Central memory CD8-positive, alpha-beta T cell (primary cell): ENCODE measurements at places on chromosomes 11 and 22.

GRCh38 chr11:40292721-40293508 is 1166.5 kb downstream of the LRRC4C start:
- no peak for DNase-seq

DNA sequence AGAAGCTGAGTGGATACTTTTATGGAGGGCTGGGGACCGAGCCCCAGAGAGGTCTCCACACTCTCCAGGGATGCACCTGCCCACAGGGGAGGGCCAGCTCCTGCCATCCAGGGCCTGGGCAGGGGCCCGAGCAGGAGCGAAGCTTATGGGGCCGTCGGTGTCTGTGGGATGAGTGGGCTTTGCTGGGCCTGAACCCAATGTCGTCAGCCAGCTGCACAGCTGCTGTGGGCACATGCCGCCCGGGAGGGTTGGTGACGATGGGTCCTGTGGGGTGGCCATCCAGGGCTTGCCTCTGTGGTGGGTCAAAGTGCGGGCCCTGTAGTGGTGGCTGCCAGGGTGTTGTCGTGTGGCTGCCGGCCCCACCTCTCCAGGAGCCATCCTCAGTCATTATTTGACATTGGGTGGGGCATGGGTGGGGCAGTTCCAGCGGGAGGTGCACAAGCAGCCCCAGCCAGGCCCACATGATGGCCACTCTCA is 447.1 kb downstream of the TBC1D22A start:
- no peak for DNase-seq

DNA sequence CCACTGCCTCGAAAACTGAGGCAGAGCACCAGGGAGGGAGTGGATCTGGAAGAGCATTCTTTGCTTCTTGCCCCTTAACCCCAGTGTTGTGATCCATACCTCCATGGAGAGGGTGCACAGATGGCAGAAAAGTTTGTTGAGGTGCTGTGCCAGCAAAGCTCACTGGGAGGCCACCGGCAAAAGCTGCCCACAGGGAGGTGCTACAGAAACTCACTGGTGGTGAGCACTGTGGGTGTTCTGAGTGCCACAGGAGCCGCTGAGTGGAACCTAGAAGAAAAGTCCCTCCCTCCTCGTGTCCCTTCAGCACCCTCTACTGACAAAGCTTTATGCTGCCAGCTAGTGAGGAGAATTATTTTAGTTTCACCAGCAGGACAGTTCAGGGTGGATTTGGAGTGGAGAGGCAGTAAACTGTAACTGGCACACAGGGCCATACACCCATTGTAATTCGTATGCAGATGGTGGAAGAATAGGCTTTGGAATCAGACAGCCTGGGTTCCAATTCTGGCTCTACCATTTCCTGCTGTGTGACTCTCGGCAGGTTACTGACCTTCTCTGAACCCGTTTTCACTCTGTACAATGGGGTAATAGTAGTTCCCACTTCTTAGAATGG is 84.6 kb downstream of the SWAP70 start:
- DNase-seq: peak; percentile 37

DNA sequence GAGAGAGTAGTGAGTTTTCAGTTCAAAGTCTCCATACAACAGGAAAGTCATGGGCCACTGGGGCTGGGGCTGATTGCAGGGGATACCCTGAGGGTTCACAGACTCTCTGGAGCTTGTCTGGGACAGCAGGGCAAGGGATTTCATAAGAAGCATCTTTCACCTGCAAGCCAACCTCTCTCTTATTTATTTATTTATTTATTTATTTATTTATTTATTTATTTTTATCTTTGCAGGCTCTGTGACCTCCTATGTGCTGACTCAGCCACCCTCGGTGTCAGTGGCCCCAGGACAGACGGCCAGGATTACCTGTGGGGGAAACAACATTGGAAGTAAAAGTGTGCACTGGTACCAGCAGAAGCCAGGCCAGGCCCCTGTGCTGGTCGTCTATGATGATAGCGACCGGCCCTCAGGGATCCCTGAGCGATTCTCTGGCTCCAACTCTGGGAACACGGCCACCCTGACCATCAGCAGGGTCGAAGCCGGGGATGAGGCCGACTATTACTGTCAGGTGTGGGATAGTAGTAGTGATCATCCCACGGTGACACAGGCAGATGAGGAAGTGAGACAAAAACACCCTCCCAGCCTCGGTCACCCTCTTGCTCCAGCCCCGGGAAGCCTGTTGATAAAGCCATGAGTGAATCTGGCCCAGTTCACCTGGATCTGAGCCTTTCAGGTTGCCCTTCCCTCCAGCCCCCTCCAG is 68.4 kb downstream of the GGTLC2 start:
- DNase-seq: no peak

GRCh38 chr11:123815122-123815521 is 9.0 kb upstream of the OR6M1 start:
- DNase-seq: no peak

DNA sequence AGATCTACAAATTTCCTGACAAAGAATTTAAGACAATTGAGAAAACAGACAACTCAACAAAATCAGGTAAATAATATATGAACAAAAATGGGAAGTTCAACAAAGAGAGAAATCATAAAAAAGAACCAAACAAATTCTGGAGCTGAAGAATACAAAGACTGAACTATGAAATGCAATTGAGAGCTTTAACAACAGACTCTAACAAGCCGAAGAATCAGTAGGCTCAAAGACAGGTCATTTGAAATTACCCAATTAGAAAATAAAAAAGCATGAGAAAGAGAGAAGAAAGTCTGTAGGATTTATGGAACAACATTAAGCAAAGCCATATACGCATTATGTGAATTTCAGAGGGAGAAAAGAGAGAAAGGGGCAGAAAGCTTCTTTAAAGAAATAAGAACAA is 72.8 kb downstream of the TBC1D22A start:
- DNase-seq: no peak

GRCh38 chr22:47066616-47066905 is 304.1 kb downstream of the TBC1D22A start:
- no peak for DNase-seq

- no peak for DNase-seq
Measured at GRCh38 chr22:21951931-21952465, 650 bp downstream of the PPM1F start.

DNA sequence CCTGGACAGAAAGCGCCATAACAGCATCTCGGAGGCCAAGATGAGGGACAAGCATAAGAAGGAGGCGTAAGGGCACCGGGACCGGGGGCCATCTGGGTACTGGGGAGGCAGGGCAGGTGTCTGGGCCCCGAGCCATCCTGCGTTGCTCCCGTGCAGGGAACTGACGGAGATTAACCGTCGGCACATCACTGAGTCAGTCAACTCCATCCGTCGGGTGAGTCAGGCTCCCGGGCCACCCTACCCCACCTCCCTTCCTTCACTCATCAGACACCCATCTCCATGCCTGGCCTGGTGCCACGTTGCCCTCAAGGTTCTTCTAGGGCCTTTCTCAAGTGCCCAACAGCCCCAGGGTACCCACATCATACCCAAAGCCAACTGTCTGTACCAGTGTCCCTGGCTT is 15.0 kb downstream of the PLCB3 start:
- DNase-seq: no peak

DNA sequence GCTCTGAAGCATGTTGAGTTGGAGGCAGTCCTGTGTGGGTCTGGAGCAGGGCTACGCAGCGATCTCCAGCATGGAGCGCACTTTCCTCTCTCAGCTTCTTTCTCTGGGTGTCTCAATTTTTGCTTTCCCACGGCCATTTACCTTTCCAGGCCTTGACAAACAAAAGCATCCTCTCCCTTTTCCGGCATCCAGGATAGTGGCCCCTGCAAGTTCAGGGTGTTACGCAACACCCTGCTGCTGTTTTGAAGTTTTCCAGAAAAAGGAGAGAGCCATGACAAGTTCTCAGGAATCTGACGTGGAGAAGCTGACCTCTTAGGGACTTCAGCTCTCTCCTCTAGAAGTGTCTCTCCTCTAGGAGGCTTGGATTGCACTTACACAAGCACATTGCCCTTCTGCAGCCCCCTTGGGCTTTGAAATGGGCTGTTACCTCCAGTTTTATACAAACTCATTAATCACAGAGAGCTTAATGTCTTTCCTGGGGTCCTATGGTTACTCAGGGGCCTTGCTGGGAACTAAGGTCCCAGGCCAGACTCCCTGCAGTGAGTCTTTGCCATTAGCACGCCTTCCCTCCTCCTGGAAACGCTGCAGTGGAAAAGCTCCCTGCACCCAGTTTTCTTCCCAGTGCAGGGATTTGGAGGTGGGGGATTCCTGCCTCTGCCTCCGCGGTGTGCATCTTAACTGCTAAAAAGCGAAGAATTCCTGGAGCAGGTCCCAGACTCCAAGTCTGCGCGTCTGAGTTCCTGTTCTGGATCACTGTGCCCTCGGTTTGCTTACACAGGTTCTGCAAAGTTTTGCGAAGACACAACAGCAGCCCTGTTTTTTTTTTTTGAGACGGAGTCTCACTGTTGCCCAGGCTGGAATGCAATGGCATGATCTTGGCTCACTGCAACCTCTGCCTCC is 80.4 kb downstream of the BARX2 start:
- no peak for DNase-seq

DNA sequence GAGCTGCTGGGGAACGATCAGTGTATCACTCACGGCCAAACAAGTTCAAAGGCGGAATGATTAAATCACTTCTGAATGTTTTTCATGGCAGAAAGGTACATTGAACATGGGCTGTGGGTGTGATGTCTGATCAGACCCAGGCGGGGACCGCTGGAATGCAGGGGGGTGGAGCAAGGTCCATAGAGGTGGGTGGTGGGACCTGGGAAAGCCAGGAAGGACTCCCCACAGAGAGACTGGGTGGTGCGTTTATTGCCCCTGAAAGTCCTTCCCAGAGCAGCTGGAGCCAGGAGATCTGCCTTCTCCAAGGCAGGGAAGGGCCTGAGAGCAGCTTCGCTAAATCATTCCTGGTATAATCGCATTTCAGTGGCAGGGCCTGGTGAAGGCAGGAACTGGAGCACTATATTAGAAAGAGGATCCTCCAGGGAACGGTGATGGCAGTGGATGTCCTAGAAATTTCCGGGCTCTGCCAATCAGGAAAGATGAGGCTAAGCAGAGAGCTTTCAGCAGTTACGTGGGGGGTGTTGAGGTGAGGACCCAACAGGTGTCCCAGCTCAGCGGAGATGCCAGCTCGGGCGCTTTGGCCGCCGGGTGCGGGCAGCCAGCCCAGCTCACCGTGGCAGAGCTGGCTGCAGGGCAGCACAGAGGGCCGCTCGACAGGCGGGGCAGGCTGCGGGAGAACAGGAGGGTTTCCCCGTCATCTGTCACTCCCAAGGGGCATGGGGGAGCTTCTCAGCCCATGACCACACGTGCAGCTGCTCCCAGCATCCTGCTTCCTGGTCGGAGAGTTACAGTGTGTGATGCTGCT is 271.7 kb downstream of the CTTN start:
- no peak for DNase-seq

- no peak for DNase-seq
Measured at GRCh38 chr22:22786301-22787115, 101.1 kb upstream of the IGLL5 start.

DNA sequence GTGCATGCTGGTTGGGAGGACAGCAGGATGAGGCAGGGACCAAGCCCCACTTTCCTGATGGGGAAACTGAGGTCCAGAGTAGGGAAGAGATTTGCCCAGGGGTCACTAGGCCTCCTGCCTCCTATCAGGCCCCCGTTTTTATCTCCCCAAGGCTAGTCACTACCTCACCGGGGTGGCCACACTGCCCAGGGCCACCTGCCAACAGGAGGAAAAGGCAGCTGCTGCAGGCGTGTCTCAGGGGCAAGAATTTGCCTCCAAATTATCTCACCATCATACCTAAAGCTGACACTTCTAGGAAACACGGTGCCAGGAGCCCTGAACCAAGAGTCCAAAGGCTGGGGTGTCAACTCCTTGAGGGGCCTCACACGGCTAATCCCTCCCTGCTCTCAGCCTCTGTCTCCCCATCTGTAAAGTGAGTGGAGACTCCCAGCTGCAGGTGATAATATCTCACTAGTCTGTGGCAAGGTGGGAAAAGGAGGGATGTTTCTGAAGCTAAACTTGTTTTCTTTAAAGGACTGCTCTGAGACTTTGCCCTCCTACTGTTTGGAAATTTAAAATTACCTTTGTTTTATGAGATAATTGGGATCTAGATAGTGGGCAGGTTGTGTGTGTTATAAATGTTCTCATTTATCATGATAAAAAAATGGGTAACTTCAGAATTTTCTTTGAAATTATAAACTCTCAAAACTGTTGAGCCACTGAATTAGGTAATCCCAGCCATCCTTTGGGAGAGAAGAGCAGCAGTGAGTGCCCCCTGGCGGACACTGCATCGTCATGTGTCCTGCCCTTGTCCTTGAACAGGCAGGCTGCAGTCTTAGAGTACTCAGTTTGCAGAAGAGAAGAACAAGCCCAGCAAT is 60.0 kb downstream of the MYO7A start:
- DNase-seq: peak; percentile 37

DNA sequence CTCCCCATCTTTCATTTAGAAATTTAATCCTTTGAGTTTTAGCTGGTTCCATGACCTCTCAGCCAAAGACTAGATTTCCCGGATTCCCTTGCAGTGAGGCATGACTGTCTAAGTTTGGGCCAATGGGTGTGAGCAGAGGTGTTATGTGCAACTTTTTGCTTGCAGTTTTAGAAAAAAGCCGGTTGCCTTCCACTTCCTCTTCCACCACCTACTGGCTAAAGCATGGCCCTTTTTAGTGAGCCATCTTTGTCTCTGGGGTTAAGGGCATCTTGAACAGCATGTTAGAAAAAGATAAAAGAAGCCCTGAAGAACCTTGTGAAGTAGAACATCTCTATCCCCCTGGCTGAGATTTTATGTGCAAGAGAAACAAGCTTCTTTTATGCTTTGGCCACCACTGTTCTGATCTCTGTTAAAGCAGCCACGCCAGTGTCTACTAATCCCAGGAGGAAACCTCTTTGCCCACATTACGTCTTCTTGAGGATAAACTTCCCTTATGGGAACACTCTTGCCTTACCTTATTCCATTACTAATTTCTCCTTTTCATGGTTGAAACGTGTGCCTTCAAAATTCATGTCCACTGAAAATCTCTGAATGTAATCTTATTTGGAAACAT is 279.9 kb downstream of the TENM4 start:
- no peak for DNase-seq
